DMS79 (cell line): ENCODE measurements at places on chromosomes 1 and 21.

DNA sequence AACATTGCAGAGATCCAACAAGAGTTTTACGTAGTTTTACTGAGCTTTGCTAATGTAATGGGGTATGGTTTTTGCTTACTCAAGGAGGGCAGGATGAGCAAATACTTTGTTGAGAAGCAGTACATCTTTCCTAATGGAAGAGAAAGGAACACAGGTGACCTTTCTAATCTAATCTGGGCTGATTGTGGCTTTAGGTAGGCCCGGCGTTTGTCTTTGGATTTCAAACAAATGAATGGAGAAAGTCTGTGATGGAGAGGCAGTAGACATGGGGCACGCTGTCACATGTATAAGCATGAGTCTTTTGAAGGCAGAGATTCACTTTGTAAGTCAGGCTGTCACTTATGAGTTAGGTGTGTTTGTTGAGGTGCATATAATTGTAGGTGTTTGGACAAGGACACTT is 1.7 kb downstream of the PLEKHM2 start:
- no peak for DNase-seq

DNA sequence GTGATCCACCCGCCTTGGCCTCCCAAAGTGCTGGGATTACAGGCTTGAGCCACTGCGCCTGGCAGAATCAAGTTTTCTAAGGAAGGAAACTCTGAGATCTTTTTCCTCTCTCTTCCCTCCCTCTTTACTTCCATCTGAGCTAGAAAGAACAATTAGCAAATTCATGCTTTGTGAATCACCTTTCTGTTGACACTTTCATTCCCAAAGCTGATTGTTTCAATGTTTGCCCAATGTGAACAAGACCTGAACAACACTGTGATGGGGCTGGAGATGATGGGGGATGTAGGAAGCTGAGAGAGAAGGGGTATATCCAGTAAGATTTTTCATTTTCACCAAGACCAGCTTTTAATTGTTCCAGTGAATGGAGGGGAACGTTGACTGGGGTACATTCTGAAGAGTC is 5.7 kb upstream of the TENT5B start:
- no peak for DNase-seq

- DNase-seq = no peak
These were observed 16.5 kb downstream of the CCDC30 start for GRCh38 chr1:42479621-42480020.

- no peak for DNase-seq
These were observed 468.9 kb downstream of the DPYD start for GRCh38 chr1:97451944-97452343.

GRCh38 chr1:114540272-114540671 is 29.3 kb upstream of the TRIM33 start:
- DNase-seq = no peak

DNA sequence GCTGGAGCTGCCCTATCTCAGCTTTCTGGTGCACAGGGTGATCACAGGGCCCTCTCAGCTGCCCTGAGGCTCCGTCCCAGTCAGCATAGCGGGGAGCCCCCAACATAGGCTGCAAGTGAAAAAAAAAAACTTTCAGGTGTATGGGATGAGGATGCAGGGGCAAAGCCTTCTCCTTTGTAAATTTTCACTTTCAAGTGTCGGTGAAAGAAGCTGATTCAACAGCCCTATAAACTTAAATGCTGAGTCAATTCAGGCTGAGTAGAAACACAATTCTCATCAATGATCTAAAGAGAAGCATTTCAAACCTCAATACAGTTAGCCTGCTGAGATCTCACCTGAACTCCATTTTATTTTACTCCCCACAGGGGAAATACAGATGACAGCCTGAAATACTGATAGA is 171.2 kb downstream of the SEC16B start:
- no peak for DNase-seq

DNA sequence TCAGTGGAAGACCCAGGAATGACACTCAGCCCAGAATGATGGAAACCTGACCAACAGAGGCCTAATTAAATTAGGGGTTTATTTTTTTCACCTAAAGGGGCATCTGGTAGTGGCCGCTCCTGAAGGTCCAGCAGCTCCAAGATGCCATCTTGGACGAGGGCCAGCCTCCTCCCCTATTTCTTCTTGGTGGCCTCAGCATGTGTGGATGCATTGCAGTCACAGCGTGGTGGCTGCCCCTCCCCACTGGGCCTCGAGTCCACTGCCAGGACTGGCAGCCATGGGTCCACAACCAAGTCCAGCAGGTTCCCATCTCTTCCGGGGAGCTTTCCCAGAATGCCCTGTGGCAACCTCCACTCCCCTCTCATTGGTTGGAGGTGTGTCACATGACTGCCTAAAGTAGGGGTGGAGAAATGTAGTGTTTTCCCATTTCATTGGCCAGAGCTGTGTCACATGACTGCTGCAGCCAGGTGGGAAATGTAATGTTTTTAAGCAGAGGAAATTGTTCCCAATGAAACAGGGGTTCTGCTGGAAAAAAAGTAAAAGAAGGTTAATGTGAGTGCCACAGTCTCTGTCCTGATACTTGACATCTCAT is 628.2 kb downstream of the PTPRU start:
- DNase-seq = no peak
